ENCODE measurements at places on chromosomes 1 and 21.

- DNase-seq = no peak
Observed at GRCh38 chr21:45454926-45455673, 50.1 kb downstream of the COL18A1 start.

DNA sequence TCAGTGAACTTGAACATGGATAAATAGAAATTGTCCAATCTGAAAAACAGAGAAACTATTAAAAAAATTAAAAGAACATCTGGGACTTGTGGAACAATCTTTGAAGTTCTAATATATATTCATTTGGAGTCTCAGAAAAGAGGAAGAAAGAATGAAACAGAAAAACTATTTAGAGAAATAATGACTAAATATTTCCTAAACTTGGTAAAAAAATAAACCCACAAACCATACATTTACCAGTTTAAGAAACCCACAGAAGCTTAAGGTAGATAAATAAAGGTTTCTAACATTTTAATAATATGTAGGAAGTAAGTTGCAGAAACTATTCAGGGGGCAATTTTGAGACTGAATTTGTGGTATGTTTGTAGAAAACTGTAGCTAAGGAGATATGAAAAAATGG, 437.8 kb downstream of the PTBP2 start:
- no peak for DNase-seq

DNA sequence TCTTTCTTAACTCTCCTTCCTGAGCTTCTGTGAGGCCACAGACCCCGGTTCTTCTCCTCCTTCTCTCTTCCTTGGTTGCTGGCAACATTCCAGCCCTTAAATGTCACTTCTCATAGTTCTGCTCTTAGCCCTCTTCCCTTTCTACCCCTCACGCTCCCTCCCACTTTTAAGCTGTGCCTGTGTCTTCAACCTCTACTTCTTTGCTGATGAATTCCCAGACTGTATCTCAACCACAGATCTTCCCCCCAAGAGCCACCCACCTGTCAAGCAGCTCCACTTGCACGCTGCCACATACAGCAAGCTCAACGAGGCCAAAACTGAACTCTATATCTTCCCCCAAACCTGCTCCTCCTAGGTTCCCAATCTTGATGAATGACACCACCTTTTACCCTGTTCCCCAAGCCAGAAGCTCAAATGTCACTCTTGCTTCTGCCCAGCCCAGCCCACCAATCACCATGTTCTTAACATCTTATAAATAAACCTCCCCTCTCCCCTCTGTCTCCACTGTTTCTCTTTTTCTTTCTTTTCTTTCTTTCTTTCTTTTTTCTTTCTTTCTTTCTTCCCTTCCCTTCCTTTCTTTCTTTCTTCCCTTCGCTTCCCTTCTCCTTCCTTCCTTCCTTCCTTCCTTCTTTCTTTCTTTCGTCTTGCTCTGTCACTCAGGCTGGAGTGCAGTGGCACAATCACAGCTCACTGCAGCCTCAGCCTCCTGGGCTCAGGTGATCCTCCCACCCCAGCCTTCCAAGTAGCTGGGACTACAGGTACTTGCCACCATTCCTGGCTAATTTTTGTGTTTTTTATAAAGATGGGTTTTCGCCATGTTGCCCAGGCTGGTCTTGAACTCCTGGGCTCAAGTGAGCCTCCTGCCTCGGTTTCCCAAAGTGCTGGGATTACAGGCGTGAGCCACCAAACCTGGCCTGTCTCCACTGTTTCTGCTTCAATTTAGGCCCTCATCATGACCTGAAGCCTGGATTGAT, 19.8 kb upstream of the PTP4A2 start:
- no peak for DNase-seq

DNA sequence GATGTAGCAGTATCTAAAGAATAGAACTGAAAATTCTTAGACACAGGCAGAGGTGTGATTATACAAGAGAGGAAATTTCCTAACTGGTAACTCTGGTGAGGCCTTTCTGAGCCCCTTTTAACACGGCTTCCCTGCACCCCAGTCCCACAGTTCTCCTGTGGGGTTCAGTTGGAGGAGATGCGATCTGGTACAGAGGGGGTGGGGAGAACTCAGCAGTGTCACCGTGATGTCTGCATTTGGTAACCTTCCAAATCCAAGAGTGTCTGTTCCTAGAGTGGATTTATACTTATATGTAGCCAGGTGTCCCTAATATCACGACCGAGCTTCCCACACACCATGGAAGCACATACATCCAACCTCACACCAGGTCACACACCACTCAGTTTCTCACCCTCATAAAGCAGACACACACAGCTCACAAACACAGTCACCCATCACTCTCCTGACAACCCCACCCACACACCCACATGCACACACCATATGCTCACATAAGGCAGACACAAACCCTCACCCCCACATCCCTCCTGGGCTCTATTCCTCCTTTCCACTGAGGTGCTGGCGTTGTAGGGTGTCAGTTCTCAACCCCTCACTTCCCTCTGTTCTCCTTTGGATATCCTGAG, 48.5 kb downstream of the RHBG start:
- no peak for DNase-seq

DNA sequence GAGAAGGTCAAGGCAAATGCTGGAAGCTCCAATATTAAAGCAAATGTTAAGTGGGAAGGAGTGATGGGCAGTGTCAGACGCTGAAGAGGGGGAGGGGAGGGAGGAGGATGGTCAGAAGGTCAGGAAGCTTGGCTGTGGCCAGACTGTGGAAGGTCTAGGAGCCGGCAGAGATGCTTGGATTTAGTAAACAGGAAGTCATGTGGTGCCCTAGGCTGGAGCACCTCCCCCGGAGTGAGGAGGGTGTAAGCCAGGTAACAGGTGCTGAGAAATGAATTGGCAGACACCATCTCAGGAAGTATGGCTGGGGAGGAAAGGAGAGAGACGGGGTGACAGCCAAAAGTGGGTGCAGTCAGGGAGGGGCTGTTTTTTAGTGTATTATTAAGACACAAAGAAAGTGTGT, 17.7 kb downstream of the CSMD2 start:
- DNase-seq = no peak

GRCh38 chr1:1332031-1332755, 1.1 kb downstream of the TAS1R3 start:
- DNase-seq = no peak

- no peak for DNase-seq
Observed at GRCh38 chr1:150487763-150488115, 520 bp downstream of the TARS2 start.

DNA sequence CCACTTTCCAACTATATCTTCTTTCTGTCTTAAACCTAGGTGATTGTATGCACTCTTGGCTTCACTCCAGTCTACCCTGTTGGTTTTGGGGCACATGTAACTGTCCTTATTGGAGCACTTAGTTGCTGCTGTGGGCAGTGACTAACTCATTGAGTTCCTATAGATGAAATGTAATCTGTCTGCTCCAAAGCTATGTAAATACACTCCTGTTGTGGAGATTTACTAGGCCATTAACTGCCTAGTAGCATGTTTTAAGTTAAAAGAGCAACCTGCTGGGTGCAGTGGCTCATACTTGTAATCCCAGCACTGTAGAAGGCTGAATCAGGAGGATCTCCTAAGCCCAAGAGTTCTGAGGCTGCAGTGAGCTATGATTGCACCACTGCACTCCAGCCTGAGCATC, 137.6 kb downstream of the ZMYM4 start:
- no peak for DNase-seq

DNA sequence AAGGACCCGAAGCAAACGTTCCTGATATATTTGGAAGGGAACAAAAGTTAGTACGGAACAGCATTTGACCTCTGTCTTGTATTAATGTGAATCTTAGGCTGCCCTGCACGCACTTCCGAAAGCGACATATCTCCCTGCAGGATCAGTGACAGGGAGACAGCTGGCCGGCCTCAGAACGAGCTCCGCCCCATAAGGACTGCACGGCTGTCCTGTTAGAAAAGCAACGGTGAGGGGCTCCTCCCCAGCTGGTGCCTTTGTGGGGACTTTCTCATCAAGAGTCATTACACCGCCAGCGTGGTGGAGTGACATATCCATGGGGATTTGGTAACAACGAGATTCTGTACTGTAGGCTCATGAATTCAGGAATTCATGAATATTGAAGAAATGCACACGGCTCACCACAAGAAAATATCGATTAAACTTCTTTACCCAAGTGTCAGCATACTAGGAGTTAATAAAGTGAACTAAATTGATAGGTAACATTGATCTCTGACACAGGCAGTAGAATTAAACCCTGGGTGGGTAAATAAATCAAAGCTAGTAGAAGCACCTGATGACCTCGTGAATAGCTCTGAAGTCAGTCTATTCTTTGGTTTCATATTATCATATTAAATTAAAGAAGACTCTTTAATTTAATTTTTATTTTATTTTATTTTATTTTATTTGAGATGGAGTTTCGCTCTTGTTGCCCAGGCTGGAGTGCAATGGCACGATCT, 8.1 kb upstream of the GREM2 start:
- DNase-seq = no peak

DNA sequence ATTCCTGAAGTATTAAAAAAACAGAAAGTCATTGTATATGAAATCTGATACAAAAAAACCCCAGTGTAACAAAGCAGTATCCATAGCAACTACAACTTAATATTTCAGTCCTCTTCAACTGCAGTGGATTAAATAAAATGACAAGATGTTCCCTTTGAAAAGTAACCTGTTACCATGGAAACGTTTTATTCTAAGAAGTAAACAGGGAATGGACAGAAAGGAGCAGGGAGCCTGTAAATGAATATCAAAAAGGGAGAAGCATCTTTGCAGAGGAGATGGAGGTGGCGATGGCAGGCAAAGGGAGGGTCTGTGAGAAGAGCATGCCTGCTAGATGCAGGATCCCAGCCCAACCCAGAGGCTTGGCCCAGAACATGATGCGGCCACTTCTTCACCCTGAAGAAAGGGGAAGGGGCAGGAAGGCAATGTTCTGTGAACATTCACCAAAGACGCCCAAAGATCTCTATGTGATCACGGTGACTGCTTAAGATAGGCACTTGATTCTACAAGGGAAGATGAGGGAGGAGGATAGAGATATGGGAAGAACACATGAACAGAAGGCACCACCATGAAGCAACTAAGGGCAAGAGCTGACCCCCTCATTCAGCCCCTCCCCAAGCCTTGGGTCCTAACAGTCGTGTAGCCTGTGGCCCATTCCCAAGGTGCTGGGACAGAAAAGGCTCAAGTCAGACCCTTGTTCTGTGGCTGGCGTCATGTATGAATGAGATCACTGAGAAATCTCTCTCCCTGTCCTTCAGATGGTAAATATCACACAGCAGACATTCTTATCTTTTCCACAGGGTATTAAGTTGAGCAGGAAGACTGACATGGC, 200.0 kb downstream of the SLC45A1 start:
- DNase-seq = no peak

DNA sequence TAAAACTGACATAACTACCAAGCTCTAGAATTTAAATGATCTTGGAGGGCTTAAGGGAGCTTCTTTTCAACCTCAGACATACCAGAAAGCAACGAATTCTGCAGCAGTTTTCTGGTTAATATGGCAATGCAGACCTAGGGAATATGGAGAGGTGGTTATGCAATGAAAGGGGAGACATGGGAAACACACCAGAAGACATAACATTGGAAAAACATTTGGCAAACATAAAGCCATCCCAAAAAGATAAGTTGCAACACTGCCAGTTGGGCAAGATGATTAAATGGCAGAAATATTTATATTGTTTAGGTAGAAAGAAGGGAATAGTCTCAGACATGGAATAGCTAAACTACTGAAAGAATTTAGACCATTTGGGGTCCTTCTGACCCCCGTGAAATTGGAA, 104.5 kb downstream of the KCNJ6 start:
- no peak for DNase-seq

- DNase-seq = no peak
Observed at GRCh38 chr1:151165281-151165737, 393 bp downstream of the LYSMD1 start.

GRCh38 chr1:156126043-156126629, 11.6 kb downstream of the LMNA start:
- DNase-seq = no peak

- no peak for DNase-seq
Observed at GRCh38 chr1:163120372-163120771, 51.2 kb downstream of the RGS4 start.

GRCh38 chr1:42453386-42453785, 2.4 kb downstream of the ZMYND12 start:
- DNase-seq = no peak

GRCh38 chr1:113793878-113794834, 18.1 kb downstream of the RSBN1 start:
- DNase-seq = no peak

DNA sequence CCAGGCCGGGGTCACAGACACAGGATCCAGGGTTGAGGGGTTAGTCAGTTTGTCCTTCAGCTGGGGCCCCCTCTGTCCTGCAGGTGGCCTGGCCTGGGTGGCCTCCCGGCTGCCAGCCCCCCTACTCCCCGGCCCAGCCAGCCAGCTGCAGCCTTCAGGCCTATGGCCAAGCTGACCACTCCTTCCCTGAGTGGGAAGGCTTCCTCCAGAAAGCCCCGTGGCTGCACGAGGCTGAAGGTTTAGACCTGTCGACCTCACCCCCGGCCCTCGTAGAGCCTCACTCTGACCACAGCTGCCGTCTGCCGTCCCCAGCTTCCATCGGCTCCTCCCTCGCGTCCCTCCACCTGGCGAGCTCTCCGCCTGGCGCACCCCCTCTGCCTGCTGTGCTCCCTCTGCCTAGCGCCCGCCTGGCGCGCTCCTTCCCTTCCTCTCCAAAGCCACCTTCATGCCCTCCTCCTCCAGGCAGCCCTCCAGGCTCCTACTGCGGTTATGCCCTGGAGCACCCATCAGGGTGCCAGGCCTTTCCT, 9.6 kb downstream of the TTLL10 start:
- DNase-seq = no peak

- no peak for DNase-seq
Observed at GRCh38 chr1:248136811-248137210, 8.1 kb upstream of the OR2M5 start.

- DNase-seq = no peak
Observed at GRCh38 chr21:14886001-14886400, 178.8 kb downstream of the NRIP1 start.

DNA sequence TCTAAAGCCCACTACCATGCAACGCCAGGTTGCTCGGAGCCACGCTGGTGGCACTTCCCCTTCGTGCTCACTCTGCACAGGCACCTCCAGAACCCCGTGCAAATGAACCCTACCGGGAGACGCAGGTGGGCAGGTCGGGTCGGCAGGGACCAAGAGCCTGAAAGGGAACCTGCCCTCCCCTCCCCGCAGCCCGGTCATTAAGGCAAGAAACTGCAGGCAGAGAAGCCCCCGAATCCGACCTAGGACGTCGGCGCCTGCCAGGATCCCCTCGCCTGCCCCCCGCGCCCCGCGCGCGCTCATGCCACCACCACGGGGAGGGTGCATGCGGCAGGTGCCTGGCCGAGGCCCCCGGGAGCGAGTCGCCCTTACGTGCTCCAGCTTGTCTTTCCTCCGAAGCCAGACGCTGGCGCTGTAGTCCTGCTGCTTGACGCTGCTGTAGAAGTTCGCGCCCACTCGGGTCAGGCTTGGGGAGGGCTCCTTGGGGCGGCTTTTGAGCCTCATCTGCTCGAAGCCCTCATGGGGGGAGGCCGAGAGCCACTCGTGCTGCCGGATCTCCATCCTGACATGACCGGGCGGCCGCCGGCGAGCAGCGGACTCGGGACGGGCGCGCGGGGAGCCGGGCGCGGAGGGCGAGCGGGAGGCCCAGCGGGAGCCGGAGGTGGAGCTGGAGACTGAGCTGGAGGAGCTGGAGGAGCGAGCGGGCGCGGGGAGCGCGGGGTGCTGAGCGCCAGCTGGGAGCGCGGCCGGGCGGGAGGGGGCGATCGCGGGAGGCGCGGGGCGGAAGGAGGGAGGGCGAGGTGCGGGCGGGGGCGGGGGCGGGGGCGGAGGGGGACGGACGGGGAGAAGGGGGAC, 552 bp downstream of the PLD5 start:
- DNase-seq = no peak

All from stimulated activated CD8-positive, alpha-beta memory T cell treated with anti-CD3 and anti-CD28 coated beads, Interleukin-4, amount 100 ng/mL, for 4 hours (primary cell).